ENCODE measurements at places on chromosomes 12 and 14. TPM values are rescaled to one million over a fixed set of nuclear protein-coding genes. Genes with fewer than 3 reads are reported as not detected.

Gene SOX5
- total RNA-seq = 101 TPM

Gene P2RX7
- 1.7 TPM for total RNA-seq

Gene PLEKHH1
- total RNA-seq = 6.9 TPM

Gene APOF
- total RNA-seq = not detected

Gene RNASE3
- total RNA-seq = not detected

Gene OTOGL
- 0.25 TPM for total RNA-seq

Gene KLRD1
- 0.25 TPM for total RNA-seq

Gene WASHC3
- 32.2 TPM for total RNA-seq

Gene DPPA3
- total RNA-seq = not detected

Gene PCED1B
- 0.25 TPM for total RNA-seq

Gene ATXN3
- total RNA-seq = 23.1 TPM

Gene SERPINA3
- 0.74 TPM for total RNA-seq

Data from temporal lobe (tissue), 4 donors.